Osteoblast (primary cell): ENCODE measurements at places on chromosomes 2 and 18. TPM values are rescaled to one million over a fixed set of nuclear protein-coding genes. Genes with fewer than 3 reads are reported as not detected.

DOK6 gene
- total RNA-seq = 2.7 and 3.6 TPM in 2 replicates

MAP2 gene
- total RNA-seq = 2.1 and 2.2 TPM in 2 replicates

LOXL3 gene
- total RNA-seq = 64.8 and 97.4 TPM in 2 replicates

DSEL gene
- 119 and 157 TPM in 2 replicates for total RNA-seq

ITPRIPL1 gene
- 1.4 and 1.8 TPM in 2 replicates for total RNA-seq

ALLC gene
- not detected in 2 replicates for total RNA-seq

DUSP28 gene
- total RNA-seq = 3.2 and 4.7 TPM in 2 replicates

CAPN13 gene
- not detected in 2 replicates for total RNA-seq

SPATS2L gene
- total RNA-seq = 74.6 and 85.2 TPM in 2 replicates

RIT2 gene
- total RNA-seq = not detected in 2 replicates

CAMKMT gene
- 7.2 and 7.4 TPM in 2 replicates for total RNA-seq

HTR2B gene
- 2.9 and 5.3 TPM in 2 replicates for total RNA-seq

ALK gene
- under 0.01 and 0.29 TPM in 2 replicates for total RNA-seq

HOXD13 gene
- not detected in 2 replicates for total RNA-seq

FBLN7 gene
- 5.3 and 5.8 TPM in 2 replicates for total RNA-seq

PAX8 gene
- 1.8 and 2.9 TPM in 2 replicates for total RNA-seq

SERPINB11 gene
- not detected in 2 replicates for total RNA-seq

MGAT4A gene
- total RNA-seq = under 0.01 and 0.36 TPM in 2 replicates

GAD1 gene
- 0.36 and 0.59 TPM in 2 replicates for total RNA-seq
